ENCODE measurements at places on chromosomes 2 and 18. TPM values are rescaled to one million over a fixed set of nuclear protein-coding genes. Genes with fewer than 3 reads are reported as not detected.

- DNase-seq = no peak
These were observed 43.0 kb downstream of the STAT1 start for GRCh38 chr2:190970873-190971506.

- no peak for DNase-seq
These were observed 215.1 kb upstream of the TRIB2 start for GRCh38 chr2:12501469-12502158.

- DNase-seq = no peak
These were observed 50.7 kb upstream of the B3GNT7 start for GRCh38 chr2:231344851-231345250.

DNA sequence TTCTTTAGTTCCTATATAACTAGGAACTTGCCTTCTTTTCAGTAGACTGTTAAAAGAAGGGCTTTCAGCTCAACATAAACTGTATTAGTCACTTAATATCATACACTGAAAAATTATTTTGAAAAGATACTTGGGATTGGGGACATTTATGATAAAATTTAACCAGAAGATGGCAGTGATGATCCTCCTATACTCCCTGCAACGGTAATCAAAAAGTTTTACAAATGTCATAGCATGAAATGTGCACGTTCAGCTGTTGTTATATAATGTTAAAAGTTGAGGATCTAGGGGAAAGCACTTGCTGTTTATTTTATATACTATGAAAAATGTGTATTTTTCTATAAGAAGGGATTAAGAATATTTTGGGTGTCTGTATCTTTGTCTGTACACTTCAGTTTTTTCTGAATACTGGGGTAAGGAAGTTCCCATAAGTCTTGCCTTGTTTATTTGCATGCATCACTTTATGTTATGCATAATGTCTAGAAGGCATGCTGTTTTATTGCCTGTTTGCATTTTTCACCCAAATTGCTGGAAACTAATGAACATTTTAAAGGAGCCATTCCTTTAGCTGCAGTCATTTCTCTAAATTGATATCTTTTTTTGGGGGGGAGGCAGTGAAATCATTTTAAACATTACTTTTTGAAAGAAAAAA, 19.0 kb downstream of the DYNC1I2 start:
- DNase-seq = peak; percentile 16

GRCh38 chr2:157395811-157396210, 48.1 kb downstream of the CYTIP start:
- no peak for DNase-seq

- DNase-seq = no peak
These were observed 29.8 kb downstream of the MAPRE3 start for GRCh38 chr2:27000228-27000627.

The CLEC4F gene
- 0.05 TPM for polyA plus RNA-seq
